H9 (cell line): ENCODE measurements at places on chromosomes 6 and 20.

GRCh38 chr6:32643904-32644303 lies 6.7 kb downstream of the HLA-DQA1 start:
- DNase-seq, result no peak

- no peak for DNase-seq
Measured at GRCh38 chr6:158567152-158567551, 7.3 kb downstream of the TMEM181 start.

DNA sequence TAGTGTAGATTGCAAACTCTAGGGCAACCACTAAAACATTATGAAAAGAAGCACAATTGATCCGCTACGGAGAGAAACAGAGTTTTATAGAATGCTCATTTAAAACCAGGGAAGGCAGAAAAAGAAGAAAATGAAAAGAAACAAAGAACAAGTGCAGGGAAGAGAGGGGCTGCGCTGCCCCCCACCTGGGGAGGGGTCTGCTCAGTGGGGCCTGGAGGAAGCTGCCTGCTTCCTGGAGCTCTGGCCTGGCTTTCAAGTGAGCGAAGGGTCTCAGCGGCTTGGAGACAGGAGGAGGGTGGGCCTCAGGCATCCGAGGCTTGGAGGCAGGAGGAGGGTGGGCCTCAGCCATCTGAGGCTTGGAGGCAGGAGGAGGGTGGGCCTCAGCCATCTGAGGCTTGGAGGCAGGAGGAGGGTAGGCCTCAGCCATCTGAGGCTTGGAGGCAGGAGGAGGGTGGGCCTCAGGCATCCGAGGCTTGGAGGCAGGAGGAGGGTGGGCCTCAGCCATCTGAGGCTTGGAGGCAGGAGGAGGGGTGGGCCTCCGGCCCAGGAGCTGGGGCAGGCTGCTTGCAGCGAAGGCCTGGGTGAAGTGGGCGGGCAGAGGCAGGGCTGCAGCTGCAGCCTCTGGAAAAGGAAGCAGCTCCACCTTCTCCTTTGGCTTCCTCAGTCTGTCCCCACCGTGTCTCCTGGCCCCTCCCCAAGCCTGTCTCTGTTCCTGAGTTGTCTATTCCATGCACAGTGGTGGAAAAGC lies 406.3 kb downstream of the TAF4 start:
- no peak for DNase-seq

DNA sequence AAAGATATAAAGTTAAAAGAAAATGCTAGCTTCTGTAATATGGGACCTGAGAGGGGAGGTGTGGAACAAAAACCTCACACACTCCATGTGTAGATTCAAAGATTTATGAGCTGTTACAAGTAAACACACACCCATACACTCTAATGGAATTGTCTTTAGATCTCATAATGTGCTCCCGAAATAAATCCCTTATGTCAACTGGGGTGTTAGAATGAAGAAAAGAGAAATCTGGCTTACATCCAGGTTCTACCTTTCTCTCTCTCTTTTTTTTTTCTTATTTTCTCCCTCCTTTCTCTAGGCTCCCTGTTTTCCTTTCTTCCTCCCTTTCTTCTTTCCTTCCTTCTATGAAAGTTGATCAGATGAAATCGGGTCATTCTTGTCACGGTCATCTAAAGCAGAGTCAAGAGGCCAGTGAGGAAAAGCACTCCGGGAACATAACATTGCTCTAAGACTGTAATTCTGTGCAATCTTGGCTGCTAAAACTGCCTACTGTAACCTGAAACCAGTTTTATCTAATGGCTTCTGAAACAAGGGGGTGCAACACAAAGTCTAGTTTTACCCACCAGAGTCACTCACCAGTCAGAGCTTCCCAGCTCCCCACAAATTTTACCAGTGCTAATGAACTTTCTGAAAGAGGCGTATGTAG lies 68.3 kb upstream of the BTBD3 start:
- no peak for DNase-seq

GRCh38 chr6:106546691-106547414 lies 82.4 kb downstream of the RTN4IP1 start:
- DNase-seq, result no peak

GRCh38 chr6:2763345-2763841 lies 1.8 kb upstream of the WRNIP1 start:
- peak; percentile 45 for DNase-seq

- DNase-seq, result no peak
Measured at GRCh38 chr6:2917801-2918445, 14.8 kb upstream of the SERPINB9 start.

- no peak for DNase-seq
Measured at GRCh38 chr20:18224968-18225568, 63.3 kb upstream of the ZNF133 start.

- DNase-seq, result no peak
Measured at GRCh38 chr6:11675601-11676000, 103.0 kb downstream of the ADTRP start.

DNA sequence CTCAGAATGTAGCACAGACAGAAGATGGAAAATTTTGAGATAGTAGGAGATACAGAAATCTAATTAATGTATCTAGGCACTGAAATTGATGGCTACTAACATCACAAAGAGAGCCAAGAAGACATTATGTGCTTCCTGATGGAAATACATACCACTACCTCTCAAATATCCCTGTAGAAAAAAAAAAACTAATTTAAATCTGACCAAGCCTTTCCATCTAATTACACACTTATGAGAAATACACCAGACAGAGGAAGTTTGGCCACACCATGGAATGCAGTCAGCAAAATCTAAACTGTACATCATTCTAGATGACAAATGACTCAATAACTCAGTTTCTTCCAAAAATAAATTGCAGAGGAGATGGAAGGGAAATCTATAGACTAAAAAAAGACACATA lies 18.9 kb downstream of the VPS52 start:
- DNase-seq, result no peak

DNA sequence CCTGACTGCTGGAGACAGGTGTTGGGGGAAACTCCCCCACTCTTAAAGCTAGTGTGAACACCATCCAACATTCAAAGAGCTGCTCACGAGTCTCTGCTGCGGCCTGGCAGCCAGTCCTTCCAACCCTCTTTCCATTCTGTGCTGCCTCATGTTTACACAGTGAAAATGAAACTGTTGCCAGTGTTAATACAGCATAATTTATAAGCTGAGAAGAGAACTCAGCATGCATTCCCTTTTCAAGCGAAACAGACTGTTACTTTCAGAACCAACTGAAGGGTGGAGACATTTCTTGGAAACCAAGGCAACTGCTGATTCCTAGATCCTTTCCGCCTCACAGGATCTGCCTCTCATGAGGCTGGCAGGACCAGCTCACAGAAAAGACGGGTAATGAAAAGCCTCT lies 533.8 kb upstream of the ID4 start:
- DNase-seq, result no peak

DNA sequence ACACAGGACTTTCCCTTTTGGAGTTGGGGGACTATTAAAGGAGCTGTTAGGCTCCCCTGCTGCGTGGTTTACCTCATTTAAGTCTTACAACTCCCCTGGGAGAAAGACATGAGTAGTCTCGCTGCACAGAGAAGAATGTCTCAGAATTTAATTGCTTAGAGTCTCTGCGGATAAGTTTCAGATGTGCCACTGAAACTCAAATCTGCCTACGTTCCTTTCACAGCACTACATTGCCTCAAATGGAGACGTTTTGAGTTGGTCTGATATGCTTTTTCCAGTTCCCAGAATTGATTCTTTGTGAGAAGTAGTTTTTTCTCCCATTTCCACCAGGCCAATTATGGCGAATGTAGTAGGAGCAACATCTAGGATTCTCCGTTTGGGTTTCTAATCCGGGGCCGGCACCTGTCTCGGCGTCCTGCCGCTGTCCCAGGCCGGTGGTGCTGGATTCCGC lies 532 bp upstream of the SLC35F1 start:
- DNase-seq, result no peak

DNA sequence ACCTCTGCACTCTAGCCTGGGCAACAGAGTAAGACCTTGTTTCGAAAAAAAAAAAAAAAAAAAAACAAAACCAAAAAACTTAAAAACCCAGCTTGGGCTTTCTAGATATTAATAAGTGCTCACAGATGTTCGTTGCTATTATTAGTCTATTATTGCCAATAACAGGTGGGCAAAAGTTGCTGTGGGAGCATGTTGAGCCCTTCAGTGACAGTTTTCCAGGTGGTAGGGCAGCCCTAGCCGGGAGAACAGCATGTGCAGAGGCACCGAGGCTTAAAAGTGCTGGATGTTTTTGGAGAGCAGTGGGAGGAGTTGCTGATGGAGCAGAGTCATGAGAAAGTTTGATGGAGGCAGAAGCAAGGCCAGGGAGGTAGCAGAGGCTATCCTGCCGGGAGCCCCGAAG lies 4.4 kb downstream of the PPP1R16B start:
- DNase-seq, result peak; percentile 17

DNA sequence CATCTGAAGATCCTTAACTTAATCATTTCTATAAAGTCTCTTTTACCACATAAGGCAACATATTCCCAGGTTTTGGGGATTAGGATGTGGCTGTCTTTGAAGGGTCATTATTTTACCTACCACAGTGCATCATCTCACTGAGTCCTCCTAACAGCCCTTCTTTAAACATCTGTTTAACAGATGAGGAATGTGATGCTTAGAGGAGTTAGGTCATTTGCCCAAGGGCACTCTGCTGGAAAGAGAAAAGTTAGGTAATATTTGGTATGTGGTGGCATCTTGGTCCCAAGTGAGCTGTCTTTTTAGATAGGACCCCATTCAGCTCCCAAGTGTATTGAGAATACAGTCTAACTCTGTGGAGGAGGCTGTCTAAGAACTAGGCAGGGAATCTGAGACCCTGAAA lies 11.0 kb downstream of the MMP24 start:
- no peak for DNase-seq

- peak; percentile 57 for DNase-seq
Measured at GRCh38 chr6:3259491-3259958, 778 bp downstream of the PSMG4 start.

GRCh38 chr20:760751-761417 lies 7.4 kb downstream of the SLC52A3 start:
- peak; percentile 80 for DNase-seq

GRCh38 chr6:150929416-150929815 lies 63.9 kb downstream of the MTHFD1L start:
- DNase-seq, result no peak

DNA sequence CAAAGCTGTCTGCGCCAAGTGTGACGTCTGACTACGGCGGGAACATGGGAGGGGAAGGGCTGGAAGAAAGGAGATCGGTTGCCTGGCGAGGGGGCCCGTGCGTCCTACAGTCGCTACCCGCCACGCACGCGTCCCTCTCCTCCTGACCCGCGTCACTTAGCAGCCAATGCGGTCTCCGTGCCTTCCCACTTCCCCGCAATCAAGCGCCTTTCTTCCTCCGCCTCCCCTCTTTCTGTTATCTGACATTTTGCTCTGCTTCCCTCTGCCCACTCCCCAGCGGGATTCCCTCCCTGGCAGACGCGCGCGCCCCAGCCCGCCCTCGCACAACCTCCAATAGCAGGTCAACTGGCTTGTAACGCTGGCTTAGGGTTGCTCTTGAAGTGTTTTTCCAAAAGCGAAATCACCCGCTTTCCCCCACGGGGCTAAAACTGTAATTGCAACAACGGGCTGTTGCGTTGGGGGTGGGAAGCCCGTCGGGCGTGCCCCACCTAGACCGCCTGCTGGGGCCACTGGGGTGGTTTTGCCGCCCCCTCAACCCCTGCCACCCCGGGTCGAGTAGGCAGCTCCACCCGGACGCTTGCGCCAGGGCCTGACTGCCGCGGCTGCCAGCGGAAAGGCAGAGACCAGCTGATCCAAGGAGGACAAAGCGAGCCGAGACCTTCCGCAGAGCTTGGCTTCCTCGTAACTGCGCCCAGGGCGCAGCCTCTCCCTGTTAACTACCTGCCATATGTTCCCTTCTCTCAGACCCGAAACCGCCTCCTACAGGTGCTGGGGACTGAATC lies 6.2 kb upstream of the SOX4 start:
- DNase-seq, result peak; percentile 75
